ENCODE measurements at places on chromosomes 11 and 22.
A peak's percentile ranks its signal among the peaks of the same experiment; 100 is the strongest.

GRCh38 chr11:11207428-11207827 lies 145.6 kb downstream of the CSNK2A3 start:
- no peak for DNase-seq

GRCh38 chr22:36839356-36840073 lies 21.3 kb upstream of the NCF4 start:
- DNase-seq: no peak

DNA sequence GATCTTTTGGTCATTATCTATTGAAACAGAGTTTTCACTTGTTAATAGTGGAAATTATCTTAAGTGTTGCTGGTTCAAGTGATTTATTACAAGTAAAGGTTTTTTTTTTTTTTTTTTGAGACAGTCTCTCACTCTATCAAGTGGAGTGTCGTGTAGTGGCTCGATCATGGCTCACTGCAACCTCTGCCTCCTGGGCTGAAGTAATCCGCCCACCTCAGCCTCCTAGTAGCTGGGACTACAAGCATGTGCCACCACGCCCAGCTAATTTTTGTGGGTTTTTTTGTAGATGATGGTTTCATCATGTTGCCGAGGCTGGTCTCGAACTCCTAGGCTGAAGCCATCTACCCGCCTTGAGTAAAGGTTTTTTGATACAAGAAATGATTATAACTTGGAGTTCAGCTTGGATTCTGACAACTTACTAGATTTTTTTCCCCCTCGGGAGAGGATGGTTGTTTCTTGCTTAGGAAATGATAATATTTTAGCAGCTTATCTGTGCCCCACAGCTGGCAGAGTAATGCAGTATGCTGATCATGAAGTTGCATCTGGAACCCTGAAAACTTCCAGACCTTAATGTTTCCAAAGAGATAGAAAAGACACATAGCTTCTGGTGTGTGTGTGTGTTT lies 68.9 kb downstream of the MTMR3 start:
- no peak for DNase-seq

- no peak for DNase-seq
These were observed 20.1 kb downstream of the TMPRSS13 start for GRCh38 chr11:117908959-117909610.

GRCh38 chr11:61691380-61692156 lies 11.4 kb downstream of the DAGLA start:
- DNase-seq: no peak

DNA sequence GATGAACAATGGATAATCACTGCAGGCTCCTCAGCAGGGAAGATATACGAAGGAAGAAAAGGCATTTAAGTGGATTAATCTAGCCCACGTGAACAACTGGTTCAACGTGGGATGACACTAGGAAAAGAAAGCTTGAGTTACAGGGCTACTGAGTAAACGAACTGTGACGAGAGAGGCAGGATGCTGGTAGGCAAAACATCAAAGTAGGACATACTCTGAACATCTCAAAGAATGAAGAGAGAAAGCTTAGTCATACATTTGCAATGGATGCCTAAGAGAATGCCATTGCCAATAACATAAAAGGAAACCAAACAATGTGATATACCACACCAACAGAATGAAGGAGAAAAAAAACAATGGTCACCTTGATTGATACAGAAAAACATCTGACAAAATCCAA lies 12.9 kb downstream of the USP28 start:
- DNase-seq: no peak

DNA sequence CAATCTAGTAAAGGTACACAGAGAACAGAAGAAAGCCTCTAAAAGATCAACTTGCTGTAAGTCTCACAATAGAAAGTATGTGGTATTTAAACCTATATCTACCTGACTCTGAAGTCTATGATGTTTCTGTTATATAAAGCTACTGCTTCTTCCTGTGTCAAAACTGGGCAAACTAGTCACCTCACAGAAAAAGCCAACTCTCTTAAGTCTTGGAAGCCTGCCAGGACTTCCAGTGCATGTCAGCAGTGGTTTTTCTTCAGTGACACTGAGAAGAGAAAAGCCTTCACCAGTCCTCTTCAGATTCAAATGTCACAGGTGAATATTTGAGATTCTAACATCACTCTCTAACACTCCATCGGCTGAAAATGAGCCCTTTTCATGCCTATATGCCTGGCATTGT lies 808.0 kb downstream of the DLG2 start:
- DNase-seq: no peak

- DNase-seq: no peak
These were observed 130.6 kb downstream of the ETS1 start for GRCh38 chr11:128456566-128457268.

DNA sequence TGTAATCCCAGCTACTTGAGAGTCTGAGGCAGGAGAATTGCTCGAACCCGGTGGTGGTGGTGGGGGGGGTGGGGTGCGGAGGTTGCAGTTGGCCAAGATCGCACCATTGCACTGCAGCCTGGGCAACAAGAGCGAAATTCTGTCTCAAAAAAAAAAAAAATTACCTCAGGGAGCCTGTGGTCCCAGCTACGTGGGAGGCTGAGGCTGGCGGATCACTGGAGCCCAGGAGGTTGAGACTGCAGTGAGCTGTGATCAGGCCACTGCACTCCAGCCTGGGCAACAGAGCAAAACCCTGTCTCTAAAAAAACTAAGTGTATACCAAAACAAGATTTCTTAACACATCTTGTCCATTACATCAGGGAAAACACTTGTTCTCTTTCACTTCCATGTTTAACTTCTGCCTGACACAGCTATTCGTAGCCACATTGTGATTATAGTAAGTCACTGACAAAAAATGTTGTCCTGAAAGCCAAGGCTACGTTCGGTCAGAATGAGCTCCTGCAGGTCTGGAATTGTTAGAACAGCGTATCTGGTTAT lies 1.4 kb downstream of the TMEM80 start:
- no peak for DNase-seq

DNA sequence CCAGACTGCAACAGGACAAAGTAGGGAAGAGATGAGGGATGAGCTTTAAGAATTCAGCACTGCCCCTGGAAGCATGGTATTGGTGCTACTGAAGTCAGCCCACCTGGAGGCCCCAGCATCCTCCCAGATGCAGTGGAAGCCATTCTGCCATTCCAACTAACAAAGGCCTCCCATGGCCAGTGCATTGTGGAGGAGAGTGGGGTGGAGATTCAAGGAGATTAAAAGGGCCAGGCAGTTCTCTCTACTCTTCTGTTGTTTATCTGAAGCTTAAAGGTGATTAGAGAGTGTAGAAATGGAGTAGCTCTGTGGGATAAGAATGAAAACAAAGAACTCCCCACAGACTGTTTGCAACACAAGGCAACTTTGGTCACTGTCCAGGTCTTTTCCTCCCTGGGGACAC lies 24.1 kb upstream of the TSKU start:
- DNase-seq: no peak

- DNase-seq: no peak
These were observed 592 bp downstream of the EEF1G start for GRCh38 chr11:62573006-62573591.

DNA sequence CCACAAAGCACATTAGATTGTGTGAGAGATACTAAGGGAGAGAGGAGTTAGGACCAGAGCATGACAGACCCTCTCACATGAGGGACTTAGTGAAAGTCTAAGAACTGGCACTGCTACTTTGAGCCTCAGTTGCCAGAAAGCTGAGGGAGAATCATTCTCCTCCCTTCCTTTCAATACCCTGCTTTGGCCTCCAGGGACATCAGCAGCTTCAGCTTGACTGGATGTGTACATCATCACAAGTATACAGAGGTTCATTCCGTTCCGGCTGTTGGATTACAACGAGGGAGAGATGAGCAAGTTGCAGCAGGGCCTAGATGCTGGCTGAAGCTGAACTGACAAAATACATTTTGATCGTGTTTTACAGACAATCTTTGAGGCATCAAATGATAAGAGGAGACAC lies 15.7 kb upstream of the ANO5 start:
- DNase-seq: no peak

DNA sequence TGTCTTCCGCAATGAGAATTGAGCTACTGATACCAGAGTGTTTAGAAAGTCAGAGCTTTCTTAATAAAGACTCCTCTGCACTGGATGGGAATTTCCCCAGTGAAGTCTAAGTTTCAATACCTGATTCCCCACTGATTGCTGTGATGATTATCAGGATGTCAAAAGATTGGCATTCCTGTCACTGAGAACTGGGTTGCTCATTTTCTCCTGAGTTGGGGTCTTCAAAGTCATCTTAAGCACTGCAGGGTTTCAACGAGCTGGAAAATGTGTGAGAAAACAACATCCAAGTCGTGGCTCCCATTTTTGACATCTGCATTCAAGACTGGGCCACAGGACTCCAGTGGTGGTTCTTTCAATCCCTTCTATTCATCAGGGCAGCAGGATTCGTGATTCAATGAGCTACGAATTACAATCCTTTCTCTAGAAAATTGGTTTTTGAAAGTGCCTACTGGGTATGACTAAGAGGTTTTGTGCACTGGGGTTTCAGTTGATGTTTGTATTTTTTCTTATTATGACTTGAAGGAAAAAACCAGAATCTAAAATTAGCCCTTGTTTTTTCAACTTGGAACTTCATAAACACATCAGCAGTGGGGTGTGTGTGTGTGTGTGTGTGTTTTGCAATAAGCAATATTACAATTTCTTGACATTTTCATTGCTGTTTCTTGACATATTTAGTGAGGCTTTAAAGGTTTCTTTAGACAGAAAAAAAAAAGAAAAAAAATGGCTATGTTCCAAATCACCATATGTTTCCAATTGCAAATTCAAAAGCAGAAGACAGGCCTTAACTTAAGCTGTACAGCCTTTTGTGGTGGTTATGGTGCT lies 233.0 kb downstream of the FAM76B start:
- DNase-seq: no peak

- DNase-seq: no peak
These were observed at the start of gene OR5M8 for GRCh38 chr11:56491270-56491669. Gene OR5M8, minus strand, starts transcription at chr11:56491370. Its CDS starts 0 bp downstream, at chr11:56491370.

DNA sequence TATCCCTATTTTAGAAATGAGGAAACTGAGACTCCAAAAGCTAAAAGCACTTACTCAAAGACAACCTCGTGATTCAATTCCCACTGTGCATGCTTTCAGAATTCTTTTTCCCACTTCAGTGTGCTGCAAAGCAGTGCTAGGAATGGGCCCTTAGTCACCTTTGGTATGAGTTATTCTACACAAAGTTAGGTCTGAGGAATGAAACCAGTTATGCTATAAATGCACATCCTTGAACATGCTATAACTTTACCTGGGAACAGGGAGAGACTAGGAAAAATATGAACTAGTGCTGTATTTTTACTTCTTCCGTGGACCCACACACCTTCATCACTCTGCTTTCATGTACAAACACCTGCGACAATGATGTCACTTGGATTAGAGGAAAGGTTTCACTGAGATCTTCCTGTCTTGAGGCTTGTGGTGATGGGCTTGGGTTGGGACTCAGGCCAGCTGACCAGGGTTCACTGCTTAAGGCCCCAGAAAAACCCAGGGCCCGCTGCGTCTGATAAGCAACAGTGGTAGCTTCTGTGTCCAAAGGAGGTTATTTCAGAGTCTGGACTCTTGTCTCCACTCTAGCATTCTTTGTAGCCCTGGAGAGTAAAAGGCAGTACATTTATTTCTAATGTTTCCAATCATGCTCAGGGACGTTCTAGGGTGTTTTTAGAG lies 81.6 kb downstream of the ZC3H12C start:
- no peak for DNase-seq

- DNase-seq: no peak
These were observed 30.4 kb upstream of the CKAP5 start for GRCh38 chr11:46876471-46876870.

- DNase-seq: no peak
These were observed 59.2 kb upstream of the B3GAT1 start for GRCh38 chr11:134471087-134471715.

DNA sequence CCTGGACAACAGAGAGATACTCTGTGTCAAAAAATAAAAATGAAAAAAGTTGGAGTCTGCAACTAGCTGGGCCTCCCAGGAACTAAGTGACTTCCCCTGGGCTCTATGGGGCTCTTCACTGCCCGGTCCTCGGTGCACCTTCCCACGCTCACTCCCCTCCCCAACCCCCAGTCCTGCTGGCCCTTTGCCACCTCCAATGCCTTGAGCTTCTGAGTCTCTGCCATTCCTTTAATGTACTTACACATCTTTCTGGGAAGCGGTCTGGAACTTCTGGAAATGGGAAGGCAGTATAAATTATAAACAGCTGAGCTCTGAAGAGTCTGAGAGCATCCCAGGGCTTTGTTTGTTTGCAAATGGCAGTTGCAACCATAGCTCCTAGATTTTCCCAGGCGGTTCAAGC lies 5.9 kb upstream of the BATF2 start:
- no peak for DNase-seq

GRCh38 chr22:45218976-45219375 lies 21.7 kb downstream of the KIAA0930 start:
- peak; percentile 23 for DNase-seq

DNA sequence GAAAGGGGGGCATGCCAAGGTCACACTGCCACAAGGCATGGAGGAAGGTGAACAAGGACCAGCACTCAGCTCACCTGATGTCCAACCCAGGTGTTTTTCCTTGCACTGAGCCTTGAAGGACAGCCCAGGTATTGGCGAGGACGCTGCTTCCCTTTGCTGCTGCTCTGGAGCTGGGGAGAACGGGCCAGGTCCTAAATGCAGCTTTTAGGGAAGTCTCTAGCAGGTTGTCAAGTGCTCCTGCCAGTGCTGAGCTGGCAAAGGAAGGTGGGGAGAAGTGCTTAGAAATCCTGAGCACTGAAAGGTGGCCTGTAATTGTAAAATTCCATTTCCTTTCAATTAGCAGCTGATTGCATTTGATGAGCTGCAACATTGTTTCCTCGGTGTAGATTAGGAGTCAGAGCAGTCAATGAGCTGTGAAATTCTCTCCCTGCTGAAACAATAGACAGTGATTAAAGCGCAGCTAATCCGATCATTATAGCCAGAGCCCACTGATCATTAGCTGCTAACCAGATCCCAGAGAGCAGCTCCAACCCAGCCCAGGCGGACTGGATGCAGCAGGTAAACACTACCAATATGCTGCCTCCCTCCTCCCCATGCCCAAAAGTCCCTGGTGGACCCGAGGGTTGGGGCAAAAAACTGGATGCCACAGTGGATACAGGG lies 507.6 kb downstream of the INSC start:
- no peak for DNase-seq

- peak; percentile 32 for DNase-seq
These were observed 14.3 kb upstream of the PMM1 start for GRCh38 chr22:41603873-41604332.

DNA sequence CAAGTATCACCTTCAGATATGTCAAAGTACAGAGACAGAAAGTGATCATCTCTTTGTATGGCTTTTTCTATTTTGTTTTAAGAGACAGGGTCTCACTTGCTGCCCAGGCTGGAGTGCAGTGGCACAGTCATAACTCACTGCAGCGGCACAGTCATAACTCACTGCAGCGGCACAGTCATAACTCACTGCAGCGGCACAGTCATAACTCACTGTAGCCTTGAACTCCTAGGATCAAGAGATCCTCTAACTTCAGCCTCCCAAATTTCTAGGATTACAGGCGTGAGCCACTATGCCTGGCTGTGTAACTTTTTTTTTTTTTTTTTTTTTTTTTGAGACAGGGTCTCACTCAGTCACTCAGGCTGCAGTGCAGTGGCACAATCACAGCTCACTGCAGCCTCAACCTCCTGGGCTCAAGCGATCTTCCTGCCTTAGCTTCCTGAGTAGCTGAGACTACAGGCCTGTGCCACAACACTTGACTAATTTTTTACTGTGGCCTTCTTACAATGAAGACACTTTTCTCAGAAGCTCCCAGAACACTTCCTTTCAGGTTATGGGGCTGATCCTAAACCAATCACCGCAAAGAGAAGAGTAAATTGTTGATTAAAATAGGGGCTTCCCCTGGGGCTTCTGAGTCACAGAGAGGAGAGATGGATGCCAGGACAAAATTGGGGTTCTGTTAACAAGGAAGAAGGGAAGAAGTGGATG lies 9.0 kb upstream of the HIKESHI start:
- DNase-seq: peak; percentile 46

GRCh38 chr22:26364066-26365015 lies 64.7 kb upstream of the ASPHD2 start:
- DNase-seq: peak; percentile 41

- DNase-seq: peak; percentile 97
These were observed at the start of the genes KIF18A and METTL15 for GRCh38 chr11:28107750-28108618. Gene KIF18A, minus strand, starts transcription at chr11:28108156. Its CDS starts 10,209 bp downstream, at chr11:28097947. Gene METTL15, plus strand, starts transcription at chr11:28108388. Its CDS starts 4,947 bp downstream, at chr11:28113335.
